ENCODE measurements at places on chromosomes 7 and 10.

GRCh38 chr10:86113501-86113900 lies 253.1 kb downstream of the GRID1 start:
- DNase-seq: no peak

- DNase-seq: no peak
These were observed 91.6 kb downstream of the BMPER start for GRCh38 chr7:33996899-33997298.

DNA sequence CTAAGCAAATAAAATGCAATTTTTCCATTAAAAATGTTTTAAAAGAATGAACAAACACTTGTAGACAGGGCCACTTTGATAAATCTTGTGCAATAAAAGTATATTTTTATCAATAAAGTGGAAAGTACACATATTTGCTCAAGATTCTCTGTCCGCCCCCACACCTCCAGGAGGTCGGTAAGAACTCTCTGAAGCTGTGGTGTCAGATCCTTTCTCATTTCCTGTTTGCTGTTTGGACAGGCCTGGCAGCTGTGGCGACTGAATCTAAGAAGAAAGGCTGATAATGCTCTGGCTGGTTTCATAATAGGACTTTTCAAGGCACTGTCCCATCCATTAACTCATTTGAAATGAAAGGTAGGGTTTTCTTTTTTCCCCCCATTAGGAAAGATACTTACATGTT lies 15.3 kb upstream of the ASB4 start:
- DNase-seq: no peak

DNA sequence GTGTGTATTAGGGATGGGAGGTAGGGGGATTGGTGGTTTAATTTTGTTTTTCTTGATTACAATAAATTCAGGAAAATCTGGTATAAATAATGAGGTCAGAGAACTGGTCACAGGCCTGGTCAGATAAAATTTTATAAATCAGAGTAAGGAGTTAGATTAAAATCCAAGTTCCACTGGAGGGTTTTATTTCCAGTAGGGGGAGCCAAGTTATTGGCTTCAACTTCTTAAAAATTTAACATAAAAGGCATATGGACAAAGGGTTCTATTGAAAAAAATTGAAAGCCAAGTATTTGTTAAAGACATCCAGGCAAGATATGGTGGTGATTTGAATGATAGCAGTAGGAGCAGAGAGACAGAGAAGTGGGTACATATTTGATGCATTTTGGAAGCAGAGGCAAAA lies 763.3 kb downstream of the SORCS1 start:
- no peak for DNase-seq

DNA sequence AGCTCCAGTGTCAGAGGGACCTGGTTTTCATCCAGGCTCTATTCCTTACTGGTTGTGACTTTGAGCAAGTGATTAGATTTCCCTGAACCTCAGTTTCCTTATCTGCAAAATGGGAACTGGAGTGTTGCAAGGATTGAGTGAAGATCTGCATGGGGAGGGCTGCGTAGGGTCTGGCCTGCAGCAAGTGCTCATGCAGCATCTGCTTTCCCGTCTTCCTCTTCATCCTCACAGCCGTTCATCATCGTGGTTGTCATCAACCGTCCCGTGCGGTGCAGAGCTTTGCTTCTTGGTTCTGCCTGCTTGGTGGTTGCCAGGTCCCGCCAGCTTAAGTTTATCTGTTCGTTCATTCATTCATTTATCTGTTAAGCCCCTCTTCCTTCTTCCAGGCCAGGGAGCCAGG lies 135.0 kb downstream of the GRK5 start:
- no peak for DNase-seq

DNA sequence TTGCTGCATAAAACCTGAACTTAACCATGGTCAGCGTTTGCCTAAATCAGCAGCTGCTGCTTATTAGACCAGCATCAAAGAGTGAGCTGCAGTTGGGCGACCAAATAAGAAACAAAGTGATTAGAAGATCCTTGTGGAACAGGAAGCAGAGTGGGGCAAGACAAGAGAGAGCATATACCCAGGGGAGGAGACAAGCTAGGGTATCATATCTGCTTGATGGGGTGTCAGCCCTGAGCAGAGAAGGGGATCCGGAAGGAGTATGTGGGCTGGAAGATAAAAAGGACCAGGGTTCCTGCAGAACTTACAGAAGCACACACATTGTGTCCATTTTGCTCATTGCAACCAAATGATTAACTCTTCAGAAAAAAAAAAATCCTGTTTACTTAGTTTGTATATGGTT lies 213.6 kb downstream of the CELF2 start:
- no peak for DNase-seq

DNA sequence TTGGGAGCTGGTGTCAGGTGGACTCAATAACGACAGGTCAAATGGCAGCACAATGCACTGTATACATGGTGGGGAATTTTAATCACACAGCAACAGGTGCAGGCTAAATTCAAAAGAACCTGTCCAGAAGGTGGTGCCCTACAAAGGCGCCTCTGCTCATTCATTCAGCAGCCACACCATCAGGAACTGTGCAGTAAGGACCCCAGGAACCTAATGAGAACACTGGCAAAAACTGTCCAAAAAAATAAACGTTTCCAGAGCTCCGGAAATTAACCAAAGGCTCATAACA lies 21.9 kb upstream of the CRYGN start:
- no peak for DNase-seq

- DNase-seq: no peak
These were observed 239.9 kb upstream of the ZMIZ1 start for GRCh38 chr10:78828647-78829539.

GRCh38 chr7:47262881-47263280 lies 319.0 kb downstream of the TNS3 start:
- no peak for DNase-seq

- no peak for DNase-seq
These were observed 37.9 kb downstream of the IL2RA start for GRCh38 chr10:6024334-6024682.

DNA sequence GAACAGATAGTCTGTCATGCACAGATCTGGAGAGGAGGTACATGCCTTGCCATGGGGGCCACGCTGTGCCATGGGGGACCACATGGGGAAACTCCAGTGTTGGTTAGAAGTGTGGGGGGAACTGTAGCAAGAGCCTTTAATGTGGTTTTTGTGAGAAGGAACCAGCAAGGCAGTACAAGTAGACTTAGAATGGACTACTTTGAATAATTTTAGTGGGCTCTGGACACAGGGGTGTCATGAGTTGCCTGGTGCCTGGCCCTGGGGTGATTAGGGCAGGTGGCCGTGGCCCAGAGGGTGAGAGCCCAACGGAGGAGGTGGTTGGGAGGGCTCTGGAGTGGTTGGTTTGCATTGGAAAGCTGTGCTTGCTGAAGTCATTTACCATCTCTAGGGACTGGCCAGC lies 77.2 kb downstream of the CXCL12 start:
- DNase-seq: no peak

GRCh38 chr7:131957338-131958020 lies 401.1 kb upstream of the PODXL start:
- no peak for DNase-seq

DNA sequence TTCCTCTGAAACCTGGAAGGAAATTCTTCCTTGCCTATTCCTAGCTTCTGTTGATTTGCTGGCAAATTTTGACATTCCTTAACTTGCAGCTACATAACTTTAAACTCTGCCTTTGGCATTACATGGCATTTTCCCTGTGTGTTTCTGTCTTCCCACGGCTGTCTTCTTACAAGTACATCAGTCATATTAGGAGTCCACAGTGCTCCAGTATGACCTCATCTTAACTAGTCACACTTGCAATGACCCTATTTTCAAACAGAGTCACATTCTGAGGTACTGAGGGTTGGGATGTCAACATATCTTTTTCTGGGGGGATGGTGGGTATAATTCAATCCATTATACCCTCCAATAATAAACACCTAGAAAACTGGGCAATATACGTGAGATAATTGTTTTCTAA lies 37.4 kb upstream of the EPHB6 start:
- no peak for DNase-seq

- DNase-seq: no peak
These were observed 27.7 kb upstream of the BPGM start for GRCh38 chr7:134618756-134619530.

- DNase-seq: no peak
These were observed 320.0 kb upstream of the ETV1 start for GRCh38 chr7:14309432-14309831.

GRCh38 chr10:63286754-63287264 lies 153.7 kb downstream of the NRBF2 start:
- DNase-seq: no peak

- peak; percentile 23 for DNase-seq
These were observed 27.8 kb downstream of the NKX2-3 start for GRCh38 chr10:99560277-99561126.

GRCh38 chr7:93910076-93910994 lies 4.0 kb downstream of the GNGT1 start:
- no peak for DNase-seq
